ENCODE measurements at places on chromosomes 2 and 18. TPM values are rescaled to one million over a fixed set of nuclear protein-coding genes. Genes with fewer than 3 reads are reported as not detected.

Gene PLGLB2
- 0.23 TPM for total RNA-seq

Gene TRAPPC8
- 14.4 TPM for total RNA-seq

Gene CERKL
- 0.15 TPM for total RNA-seq

Gene MYO3B
- not detected for total RNA-seq

Gene NEUROD1
- total RNA-seq, result not detected

Gene ERBB4
- total RNA-seq, result not detected

Gene RIT2
- not detected for total RNA-seq

Gene TMEM163
- total RNA-seq, result 0.10 TPM

Gene GNAL
- total RNA-seq, result 6.0 TPM

Gene RGPD6
- 9.8 TPM for total RNA-seq

Gene SAG
- not detected for total RNA-seq
